Putamen (tissue), 1 donor: ENCODE measurements at places on chromosomes 13 and 19.

DNA sequence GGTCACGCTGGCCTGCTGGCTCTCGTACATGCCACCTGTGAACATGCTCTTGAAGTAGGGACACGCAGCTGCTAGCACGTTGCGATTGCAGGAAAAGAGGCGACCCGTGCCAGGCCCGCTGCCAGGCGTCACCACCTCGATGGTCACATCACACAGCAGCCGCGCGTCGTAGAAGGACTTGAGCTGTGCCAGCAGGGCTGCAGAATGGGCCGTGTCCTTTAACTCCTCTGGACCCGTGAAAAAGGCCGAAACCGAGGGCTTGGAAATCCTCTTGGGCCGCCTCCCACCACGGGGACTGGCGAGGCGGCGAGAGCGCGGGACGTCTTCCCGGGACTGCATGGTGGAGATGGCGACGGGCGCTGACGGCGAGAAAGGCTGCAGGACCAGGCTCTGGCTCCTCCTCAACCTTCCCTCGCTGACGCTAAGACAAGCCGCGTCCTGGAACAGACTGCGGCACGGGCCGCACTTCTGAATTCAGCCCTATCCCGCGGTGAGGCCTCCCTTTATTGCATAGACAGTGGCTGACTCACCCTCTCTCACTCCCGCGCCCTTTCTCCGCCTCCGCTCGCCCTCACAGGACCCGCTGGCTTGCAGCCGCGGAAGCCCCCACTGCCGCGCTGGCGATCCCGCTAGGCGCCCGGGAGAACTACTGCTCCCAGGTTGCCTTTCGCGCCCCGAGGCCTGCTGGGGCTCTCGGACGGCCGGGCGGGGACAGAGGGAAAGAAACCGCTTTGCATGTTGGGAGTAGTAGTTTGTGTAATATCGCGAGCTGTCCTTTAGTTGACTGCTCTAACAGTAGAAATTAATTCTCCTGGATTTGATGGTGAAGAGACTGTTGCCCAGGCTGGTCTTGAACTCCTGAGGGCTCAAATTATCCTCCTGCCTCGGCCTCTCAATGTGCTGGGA lies at the start of gene KBTBD7:
KBTBD7 (minus strand) TSS at position 651 of the 906 bp plus-strand sequence; CDS start at position 339, 312 bp downstream.
- DNase-seq: peak; percentile 95

GRCh38 chr13:42981317-42981716 lies 10.7 kb downstream of the EPSTI1 start:
- DNase-seq: no peak

- DNase-seq: no peak
These were observed 1.7 kb downstream of the PCDH8 start for GRCh38 chr13:52846567-52847321.

DNA sequence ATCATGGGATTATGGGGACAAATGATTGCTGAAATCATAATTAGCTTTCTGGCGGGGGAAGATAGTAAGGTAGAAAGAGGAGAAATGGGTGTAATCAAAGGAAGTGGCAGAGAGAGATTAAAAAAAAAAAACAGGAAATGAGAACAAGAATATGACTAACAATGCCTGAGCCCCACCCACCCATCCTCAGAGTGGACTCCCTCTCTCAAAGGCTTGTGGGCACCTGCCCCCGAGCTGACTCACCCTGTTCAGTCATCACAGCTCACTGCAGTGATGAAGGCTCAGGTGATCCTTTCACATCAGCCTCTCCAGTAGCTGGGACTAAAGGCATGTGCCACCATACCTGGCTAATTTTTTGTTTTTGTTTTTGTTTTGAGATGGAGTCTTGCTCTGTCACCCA lies 26.4 kb upstream of the TPT1 start:
- DNase-seq: no peak

DNA sequence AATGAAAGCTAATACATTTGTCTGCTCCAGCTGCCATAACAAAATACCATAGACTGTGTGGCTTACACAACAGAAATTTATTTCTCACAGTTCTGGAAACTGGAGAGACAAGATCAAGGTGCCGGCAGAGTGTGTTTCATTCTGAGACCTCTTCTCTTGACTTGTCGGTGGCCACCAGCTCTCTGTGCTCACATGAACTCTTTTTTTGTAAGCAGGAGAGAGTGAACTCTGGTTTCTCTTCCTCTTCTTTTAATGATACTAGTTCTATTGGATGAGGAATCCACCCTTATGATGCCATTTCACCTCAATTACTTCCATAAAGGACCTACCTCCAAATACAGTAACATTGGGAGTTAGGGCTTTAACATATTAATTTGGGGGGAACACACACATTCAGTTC lies 11.7 kb downstream of the KCTD12 start:
- no peak for DNase-seq

DNA sequence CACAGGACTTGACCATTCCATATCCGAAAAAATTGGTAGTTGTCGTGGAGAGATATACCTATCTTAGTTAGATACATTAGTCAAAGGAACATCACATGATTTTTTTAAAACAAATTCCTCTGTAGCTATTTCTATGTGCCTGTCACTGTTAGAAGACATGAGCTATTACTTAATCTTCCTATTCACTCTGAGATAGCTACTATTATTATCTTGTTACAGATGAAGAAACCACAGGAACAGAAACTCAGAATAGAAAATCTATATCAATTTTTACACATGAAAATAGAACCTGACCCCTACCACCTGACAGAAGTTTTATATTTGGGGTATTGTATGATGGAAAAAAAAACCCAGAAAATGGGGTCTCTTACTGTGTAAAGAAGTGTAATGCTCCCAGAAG lies 68.9 kb upstream of the TDRD3 start:
- DNase-seq: peak; percentile 6

GRCh38 chr19:54427586-54427985 lies 12.3 kb downstream of the TTYH1 start:
- no peak for DNase-seq
